T-cell (primary cell): ENCODE measurements at places on chromosomes 1 and 21. TPM values are rescaled to one million over a fixed set of nuclear protein-coding genes. Genes with fewer than 3 reads are reported as not detected.

GRCh38 chr1:180267211-180267561, 37.1 kb downstream of the LHX4 start:
- DNase-seq, result no peak
- no peak overlapping the region for H3K4me3 ChIP-seq
- no peaks in the 10 kb centered on the region for H3K36me3 ChIP-seq
- no peaks in the 10 kb centered on the region for H3K27me3 ChIP-seq
- H3K27ac ChIP-seq, result no peak overlapping the region
- H3K4me1 ChIP-seq, result no peaks in the 10 kb centered on the region

- H3K27me3 ChIP-seq, result no peaks in the 10 kb centered on the region
- H3K27ac ChIP-seq, result peak overlapping the region; percentile 9
Measured at GRCh38 chr1:91699339-91699974, 186.5 kb downstream of the TGFBR3 start.

The KCNJ9 gene
- total RNA-seq, result not detected

The OVAAL gene
- not detected for total RNA-seq
